ENCODE measurements at places on chromosomes 6 and 20.

GRCh38 chr6:356828-357251 lies 34.7 kb upstream of the IRF4 start:
- DNase-seq, result no peak

DNA sequence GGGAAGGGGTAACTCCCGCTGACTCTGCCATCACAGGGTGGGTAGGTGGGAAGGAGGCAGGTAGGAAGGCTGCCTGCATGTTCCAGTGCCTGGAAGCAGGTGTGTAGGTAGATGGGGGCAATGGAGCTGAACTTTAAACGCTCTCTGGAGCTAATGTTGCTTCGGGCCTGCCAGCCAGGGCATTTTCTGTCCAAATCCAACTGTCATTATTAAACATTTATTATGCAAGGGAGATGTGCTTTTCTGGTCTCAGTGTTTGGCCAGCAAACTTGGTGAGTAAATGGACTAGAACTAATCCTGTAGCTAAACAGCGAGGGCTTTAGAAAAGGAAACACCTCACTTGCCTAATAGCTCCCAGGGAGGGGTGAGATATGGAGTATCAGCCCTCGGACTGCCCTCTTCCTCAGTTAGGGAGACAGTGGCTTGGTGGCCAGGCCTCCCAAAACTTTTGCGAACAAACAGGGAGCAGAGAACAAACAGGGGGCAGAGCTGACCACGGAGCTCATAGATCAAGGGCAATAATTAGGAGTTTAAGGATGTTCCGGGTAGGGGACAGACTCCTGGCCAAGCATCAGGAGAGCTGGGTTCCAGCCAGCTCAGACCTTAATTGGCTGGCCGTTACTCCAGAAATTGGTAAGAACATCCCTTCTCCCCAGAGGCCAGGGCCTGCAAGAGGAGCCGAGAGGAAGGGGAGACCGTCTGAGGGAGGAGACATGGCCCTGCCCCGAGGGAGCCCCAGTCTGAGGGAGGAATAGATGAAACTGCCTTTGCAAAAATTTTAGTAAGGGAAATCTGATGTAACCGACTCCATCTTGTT lies 131.1 kb downstream of the VEGFA start:
- no peak for DNase-seq

DNA sequence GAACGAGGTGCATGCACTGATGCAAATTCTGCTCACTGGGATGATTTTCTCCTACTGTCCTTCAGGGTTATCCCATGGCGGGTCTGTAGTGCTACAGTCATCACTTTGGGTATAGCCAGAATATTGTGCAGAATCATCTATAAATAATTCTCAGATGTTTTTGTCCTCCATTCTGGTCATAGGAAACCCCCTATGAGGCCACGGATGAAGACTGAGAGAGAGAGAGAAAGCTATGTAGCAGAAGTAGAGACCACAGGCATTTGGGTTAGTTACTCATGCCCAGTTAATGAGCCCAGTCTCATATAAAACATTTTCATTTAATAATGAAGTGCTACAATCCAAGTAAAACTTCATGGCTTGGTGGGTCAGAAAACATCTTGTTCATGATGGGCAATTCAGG lies 145.1 kb upstream of the PLN start:
- no peak for DNase-seq

DNA sequence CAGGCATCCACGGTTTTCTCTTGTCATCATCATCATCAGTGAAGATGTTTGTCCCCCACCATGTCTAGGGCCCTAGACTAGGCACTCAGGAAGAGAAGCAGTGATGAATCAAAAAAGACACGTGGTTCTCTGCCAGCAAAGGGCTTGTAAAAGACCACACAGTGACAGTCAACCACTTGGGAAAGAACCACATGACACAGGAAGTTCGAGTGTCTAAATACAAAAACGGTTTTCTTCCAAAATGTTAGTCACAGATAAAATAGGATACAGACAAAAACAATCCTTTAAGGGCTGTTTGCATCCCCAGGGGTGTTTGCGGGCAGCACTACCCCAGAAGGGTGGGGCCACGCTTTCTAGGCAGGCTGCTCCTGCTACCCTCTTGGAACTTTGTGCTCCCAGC lies 356.8 kb upstream of the AGPAT4 start:
- no peak for DNase-seq

GRCh38 chr20:931401-931800 lies 15.3 kb upstream of the ANGPT4 start:
- DNase-seq, result no peak

GRCh38 chr6:3869284-3869631 lies 20.1 kb downstream of the FAM50B start:
- DNase-seq, result no peak

- no peak for DNase-seq
Observed at GRCh38 chr20:50314678-50315335, 124.2 kb downstream of the CEBPB start.

All from activated naive CD8-positive, alpha-beta T cell treated with anti-CD3 and anti-CD28 coated beads, Interleukin-2, amount 50 U/mL, for 16 hours (primary cell).